ENCODE measurements at places on chromosomes 3 and 15. TPM values are rescaled to one million over a fixed set of nuclear protein-coding genes. Genes with fewer than 3 reads are reported as not detected.

The TMCO5A gene
- not detected for total RNA-seq

The XCR1 gene
- not detected for total RNA-seq

The ADAMTS17 gene
- total RNA-seq = 4.0 TPM

The PCSK6 gene
- total RNA-seq = 29.8 TPM

The CDHR4 gene
- total RNA-seq = 0.44 TPM

The CEP70 gene
- 21.3 TPM for total RNA-seq

The CAND2 gene
- total RNA-seq = not detected

The GPR176 gene
- 1.8 TPM for total RNA-seq

The ITGA11 gene
- total RNA-seq = not detected

The SLC51A gene
- total RNA-seq = not detected

The SLC51B gene
- not detected for total RNA-seq

The PLIN1 gene
- total RNA-seq = 0.17 TPM

The GOLGA6L25 gene
- not detected for total RNA-seq

The LHFPL4 gene
- total RNA-seq = not detected

The SPRED1 gene
- 26.4 TPM for total RNA-seq

The TMEM41A gene
- 15.3 TPM for total RNA-seq

The LMCD1 gene
- 0.83 TPM for total RNA-seq

The RBP2 gene
- total RNA-seq = not detected

The IFT80 gene
- 22.6 TPM for total RNA-seq

The CFAP20DC gene
- 1.1 TPM for total RNA-seq

The OR5H2 gene
- not detected for total RNA-seq

The DUOXA2 gene
- total RNA-seq = not detected

The CASR gene
- total RNA-seq = not detected

The C3orf20 gene
- total RNA-seq = not detected

The COL6A5 gene
- total RNA-seq = not detected

The ZNF80 gene
- not detected for total RNA-seq

The PROK2 gene
- not detected for total RNA-seq

The GOLGA8J gene
- total RNA-seq = not detected

The HTD2 gene
- total RNA-seq = 11.5 TPM

The CCR5 gene
- total RNA-seq = not detected

The CYP8B1 gene
- total RNA-seq = not detected

The PRTG gene
- total RNA-seq = 3.5 TPM

The IGSF10 gene
- not detected for total RNA-seq

The PAQR5 gene
- 16.7 TPM for total RNA-seq

The MEGF11 gene
- 0.39 TPM for total RNA-seq

The PTX3 gene
- 217 TPM for total RNA-seq

The SOX14 gene
- total RNA-seq = not detected

The ADPRH gene
- not detected for total RNA-seq

The ELL3 gene
- total RNA-seq = 0.61 TPM

The MINDY2 gene
- total RNA-seq = 18.8 TPM

The C15orf39 gene
- 13.3 TPM for total RNA-seq

The RNU5B-1 gene
- total RNA-seq = not detected

The SEC22C gene
- total RNA-seq = 55.7 TPM

The MUSTN1 gene
- not detected for total RNA-seq

Data from MCF 10A (cell line).